ENCODE measurements at places on chromosomes 3 and 15.

DNA sequence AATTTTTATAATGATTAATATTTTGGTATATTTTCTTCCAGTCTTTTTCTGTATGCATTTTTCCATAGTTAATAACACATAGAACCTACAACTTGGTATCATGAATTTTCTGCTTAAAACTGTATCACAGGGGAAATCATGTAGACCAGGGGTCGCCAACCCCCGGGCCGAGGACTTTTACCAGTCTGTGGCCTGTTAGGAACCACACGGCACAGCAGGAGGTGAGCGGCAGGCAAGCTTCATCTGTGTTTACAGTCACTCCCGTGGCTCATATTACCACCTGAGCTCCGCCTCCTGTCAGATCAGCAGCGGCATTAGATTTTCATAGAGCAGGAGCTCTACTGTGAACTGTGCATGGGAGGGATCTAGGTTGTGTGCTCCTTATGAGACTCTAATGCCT, 54.7 kb downstream of the RPL22L1 start:
- DNase-seq = no peak

GRCh38 chr3:105883798-105884377, 15.1 kb upstream of the CBLB start:
- no peak for DNase-seq

GRCh38 chr3:181761906-181762305, 50.2 kb downstream of the SOX2 start:
- no peak for DNase-seq

DNA sequence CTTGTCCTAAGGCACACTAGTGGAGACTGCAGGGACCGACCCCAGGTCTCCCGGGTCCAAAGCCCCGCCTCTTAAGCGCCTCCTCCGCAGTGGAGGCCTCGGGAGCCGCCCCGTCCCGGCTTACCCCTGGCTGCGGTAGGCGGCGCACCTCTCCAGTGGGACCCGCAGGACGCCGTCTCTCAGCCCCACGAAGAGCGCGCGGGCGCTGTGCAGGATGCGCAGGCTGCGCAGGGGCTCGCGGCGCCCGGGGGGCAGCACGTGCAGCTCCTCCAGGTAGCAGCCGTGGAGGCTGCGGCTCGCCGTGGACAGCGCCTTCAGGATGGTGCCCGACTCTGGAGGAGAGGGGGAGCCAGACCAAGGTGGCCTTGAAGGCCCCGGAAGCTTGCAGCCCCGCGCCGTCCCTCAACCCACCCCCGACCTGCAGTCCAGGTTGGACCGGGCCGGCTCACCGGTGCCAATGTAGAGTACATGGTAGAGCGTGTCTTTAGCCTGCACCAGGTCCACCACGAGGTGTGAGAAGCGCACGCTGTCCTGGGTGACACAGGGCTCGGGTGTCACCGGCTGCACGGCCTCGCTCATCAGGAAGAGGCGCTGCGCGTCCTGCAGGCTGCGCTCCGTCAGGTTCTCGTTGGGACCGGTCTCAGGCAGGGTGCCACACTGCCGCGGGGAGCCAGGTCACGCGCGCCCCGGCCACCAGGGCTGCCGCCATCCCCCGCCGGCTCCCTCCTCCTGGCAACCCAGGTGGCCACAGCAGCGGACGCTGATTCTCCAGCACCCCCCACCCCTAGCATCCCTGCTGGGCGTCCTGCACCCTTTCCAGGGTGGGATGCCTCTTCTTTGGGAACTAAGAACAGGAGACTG, 105.5 kb downstream of the SEMA5B start:
- peak; percentile 18 for DNase-seq

- no peak for DNase-seq
Observed at GRCh38 chr3:48678056-48678455, 7.7 kb downstream of the NCKIPSD start.

- no peak for DNase-seq
Observed at GRCh38 chr3:36596419-36596818, 167.9 kb downstream of the DCLK3 start.

GRCh38 chr3:124396339-124396950, 333.8 kb upstream of the UMPS start:
- DNase-seq = no peak

- DNase-seq = no peak
Observed at GRCh38 chr3:78046566-78046965, 1006.7 kb downstream of the ROBO2 start.

DNA sequence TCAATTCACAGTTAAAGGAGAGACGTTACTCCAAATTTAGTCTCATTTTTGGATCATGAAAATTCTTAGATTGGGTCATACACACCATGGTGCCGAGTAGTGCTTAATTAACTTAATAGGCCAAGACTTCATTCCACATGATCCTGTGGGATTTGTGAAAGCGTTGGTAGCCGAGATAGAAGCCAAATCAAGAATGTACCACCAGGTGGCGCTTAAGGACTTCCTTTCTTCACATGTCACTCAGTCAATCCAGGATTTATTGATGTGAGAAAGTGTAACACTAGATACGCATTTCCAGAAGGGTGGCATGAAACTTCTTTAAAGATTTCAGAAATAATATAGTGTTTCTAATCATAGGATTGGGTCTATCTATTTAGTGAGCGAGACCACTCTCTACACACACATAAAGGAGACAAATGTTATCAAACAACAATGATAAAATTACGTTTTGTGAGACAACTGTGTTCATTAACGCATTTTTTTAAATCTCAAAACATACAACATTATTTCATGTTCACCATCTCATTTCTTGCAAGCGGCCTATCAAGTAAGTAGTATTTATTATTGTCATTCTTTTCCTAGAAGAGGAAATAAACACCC, 436.1 kb downstream of the CHL1 start:
- peak; percentile 67 for DNase-seq

DNA sequence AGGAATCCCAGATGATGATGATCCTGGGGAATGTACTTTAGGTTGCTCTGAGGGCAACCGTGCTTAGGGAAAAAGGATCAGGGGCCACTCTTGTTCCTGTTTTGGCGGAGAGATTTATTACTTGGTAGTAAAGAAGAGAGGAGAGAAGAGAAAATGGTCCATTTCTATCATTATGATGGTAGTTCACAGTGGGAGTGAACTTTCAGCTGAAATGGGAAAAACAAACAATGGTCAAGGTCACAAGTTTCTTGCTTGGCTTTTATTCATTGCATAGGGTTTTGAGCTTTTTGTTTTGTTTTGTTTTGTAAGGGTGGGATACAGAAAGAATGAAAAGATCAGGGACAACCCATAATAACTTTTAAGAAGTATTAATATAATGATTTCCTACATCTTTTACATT, 7.7 kb upstream of the UMPS start:
- DNase-seq = no peak

DNA sequence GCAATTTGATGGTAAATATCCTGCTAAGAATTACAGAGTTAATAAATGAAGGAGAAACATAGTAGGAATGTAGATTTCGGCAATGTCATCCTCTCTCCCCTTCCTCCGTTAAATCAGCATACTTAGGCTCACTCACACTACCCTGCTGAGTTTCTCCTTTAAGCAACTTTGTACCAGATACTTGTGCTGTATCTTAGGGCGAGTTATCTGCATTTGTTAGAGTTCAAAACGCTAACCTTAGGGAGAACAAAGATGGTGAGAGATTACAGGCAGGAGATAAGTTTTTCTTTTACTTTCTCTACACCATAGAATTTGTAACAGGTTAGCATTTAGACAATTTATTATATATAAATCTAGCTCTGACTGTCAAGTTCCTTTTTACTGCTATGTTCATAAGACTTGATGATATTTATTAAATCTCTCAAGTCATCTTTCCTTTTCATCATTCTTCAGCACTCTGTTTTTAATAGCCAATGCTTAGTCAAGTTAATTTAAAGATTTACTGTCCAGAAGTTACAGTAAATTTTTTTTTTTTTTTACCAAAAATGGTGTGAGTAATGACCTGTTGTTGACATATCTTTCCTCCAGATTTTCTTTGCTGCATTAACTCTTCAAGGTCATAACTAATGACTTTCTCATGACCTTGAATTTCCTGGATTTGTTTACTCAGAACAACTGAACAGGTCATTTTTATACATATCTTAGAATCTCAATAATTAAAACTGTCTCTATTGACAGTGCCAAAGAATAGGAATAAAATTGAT, 22.2 kb downstream of the SUCNR1 start:
- DNase-seq = no peak

- no peak for DNase-seq
Observed at GRCh38 chr15:59116141-59116540, 11.2 kb downstream of the CCNB2 start.

- no peak for DNase-seq
Observed at GRCh38 chr15:52251144-52251860, 44.3 kb downstream of the MYO5C start.

GRCh38 chr3:146375219-146375618, 94.1 kb downstream of the PLSCR2 start:
- DNase-seq = no peak
